ENCODE measurements at places on chromosomes 3 and 15.

GRCh38 chr3:119258915-119259314, 18.2 kb upstream of the B4GALT4 start:
- no peak for DNase-seq

- no peak for DNase-seq
Observed at GRCh38 chr3:28745436-28745835, 396.8 kb upstream of the AZI2 start.

DNA sequence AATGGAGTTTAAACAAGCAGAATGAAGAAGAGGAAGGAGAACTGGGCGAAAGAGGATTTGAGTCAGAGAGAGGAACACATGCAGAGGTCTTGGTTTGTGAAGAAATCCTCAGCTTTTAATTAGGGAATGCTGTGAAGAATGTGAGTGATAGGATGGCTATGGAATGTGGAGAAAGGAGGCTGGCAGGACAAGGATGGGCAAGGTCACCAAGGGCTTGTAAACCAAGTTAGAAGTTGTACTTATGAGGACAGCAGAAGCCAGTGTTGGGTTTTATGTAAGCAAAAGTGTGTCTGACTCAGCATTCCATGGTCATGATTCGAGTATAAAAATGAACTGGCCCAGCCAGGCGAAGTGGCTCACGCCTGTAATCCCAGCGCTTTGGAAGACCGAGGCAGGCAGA, 60.0 kb upstream of the IL12A start:
- DNase-seq, result peak; percentile 100

DNA sequence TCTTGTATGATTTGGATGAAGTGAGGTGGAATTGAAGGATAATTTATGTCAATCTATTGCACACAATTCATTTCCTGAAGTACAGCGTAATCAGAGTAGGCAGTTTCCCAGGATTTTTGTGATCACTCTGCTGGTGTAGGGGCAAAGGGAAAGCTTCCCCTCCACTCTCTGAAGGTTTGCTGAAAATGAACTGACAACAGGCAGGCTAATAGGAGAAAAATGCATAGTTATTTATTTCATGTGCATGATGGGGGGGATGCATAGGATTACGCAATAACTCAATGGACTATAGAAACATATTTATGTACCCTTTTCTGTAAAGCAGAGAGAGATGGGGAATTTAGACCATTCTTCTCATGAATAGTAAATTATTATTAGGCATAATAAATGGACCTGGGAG, 872.9 kb downstream of the NAALADL2 start:
- no peak for DNase-seq

- no peak for DNase-seq
Observed at GRCh38 chr3:23206366-23206765, 3.2 kb downstream of the UBE2E2 start.

- no peak for DNase-seq
Observed at GRCh38 chr15:40486066-40486770, 15.4 kb downstream of the CHST14 start.

- DNase-seq, result no peak
Observed at GRCh38 chr3:135128818-135129217, 333.8 kb downstream of the EPHB1 start.

DNA sequence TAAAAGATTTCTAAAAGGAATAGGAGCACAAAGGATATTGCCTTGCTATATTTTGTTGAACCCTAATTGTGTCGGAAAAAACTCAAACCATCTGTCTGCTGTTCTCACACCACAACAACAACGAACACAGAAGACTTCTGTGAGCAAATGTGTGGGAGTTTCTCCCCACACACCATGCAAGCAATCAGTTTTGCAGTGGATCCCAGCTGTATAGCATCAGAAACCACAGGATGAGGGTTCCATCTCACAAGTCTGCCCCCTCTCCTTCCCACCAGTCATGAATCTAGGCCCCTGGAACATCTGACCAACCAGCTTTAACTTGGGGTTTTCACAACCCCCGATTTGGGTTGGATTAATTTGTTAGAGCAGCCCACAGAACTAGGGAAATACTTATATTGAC, 91.3 kb upstream of the SLC4A7 start:
- no peak for DNase-seq

DNA sequence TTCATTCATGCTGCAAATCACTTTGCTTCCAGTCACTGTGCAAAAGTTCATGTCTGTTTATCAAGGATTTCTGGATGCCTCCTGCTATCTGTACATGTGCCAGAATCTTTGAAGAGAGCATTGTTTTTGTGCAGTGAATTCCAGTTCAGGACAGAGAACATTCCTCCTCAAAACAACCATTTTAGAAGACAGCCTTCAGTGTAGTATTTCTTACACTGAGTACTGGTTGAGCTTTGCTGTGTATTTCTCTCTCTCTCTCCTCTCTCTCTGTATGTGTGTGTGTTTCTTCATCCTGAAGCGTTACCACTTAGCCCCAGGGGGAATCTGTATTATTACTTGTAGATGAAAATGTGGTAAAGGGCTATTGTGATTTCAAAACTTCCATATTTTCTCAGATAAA, 123.8 kb upstream of the CHL1 start:
- no peak for DNase-seq

GRCh38 chr15:22806156-22806555, 19.7 kb downstream of the NIPA1 start:
- no peak for DNase-seq

DNA sequence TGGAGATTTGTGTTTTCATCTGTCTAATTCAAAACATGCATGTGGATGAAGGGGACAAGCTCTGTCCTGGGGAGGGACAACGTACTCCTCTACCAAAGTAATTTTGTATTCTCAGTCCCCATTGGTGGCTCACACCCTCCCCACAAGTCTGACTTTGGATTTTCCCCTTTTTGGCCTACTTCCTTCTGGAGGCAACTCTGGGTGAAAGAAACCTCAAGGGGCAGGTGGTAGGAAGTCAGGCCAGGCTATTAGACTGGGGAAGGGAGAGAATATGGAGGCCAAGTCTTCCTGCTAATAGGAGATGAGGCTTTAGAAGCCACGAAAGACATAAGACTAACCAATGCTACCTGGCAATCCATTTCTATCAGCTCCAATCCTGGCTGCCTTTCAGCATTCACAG, 124.9 kb upstream of the RASGRP1 start:
- DNase-seq, result no peak

All from RCC 7860 (cell line).